Metanephros (tissue), 2 donors: ENCODE measurements at places on chromosomes 11 and 22. TPM values are rescaled to one million over a fixed set of nuclear protein-coding genes. Genes with fewer than 3 reads are reported as not detected.

ZDHHC8 gene
- total RNA-seq: 20.7 TPM

FLRT1 gene
- total RNA-seq: 6.1 TPM

MS4A4A gene
- 7.9 TPM for total RNA-seq

STK33 gene
- 10.7 TPM for total RNA-seq

DEUP1 gene
- 0.29 TPM for total RNA-seq

ROM1 gene
- total RNA-seq: 1.6 TPM

MYRF gene
- total RNA-seq: 12.7 TPM

MICAL3 gene
- total RNA-seq: 44.0 TPM

VPREB1 gene
- 1.2 TPM for total RNA-seq

CDC45 gene
- 11.9 TPM for total RNA-seq

TPBGL gene
- total RNA-seq: 0.06 TPM
